PC-3 (cell line): ENCODE measurements at places on chromosomes 3 and 15.

DNA sequence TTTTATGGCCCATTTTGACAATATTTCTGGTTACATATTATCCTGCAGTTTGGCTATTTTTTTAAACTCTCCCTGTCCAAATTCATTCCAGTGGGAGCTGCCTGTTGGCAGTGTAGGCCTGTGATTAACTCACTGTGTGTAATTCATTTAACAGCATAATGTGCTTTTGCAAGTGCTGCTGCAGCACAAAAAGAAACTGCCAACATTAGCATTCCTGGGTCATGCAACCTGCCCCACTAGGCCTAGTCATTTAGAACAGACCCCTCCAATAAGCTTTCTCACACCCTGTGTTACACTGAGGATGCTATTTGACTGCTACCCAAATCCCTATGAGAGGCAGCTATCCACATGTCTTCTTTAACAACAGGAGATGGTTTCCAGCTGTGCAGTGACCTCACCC is 251.2 kb upstream of the UBE2E2 start:
- DNase-seq: no peak

GRCh38 chr15:100788418-100789105 is 91.1 kb upstream of the ALDH1A3 start:
- DNase-seq: no peak

DNA sequence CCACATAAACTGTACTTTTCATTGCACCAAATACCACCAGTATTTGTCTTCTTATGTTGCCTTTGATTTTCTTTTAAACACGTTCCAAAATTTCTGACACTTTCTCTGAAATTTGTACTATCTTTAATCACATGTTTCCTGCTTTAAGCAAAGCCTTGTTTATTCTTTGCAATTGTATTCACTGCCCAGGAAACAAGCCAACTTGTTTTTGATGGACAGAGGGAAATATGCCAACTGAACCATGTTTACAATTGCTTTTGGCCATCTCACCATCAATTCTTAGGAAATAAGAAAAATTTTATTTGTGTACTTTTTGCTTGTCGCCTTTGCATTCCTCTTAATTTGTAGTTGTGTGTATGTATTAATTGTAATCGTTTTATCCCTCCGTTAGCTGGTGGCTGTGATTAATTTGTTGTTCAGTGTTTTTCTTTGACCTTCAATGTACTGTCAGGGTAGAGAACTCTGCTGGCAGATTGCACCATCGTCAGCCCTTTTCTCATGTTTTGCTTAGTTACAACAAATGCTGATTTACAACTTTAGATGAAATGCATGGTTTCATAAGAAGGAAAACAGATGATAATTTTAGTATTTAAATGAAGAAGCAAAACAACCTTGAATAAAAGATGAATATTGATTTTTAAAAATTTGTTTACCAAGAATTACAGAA is 19.4 kb upstream of the FEZF2 start:
- no peak for DNase-seq

- DNase-seq: no peak
These were observed 79.5 kb upstream of the BLM start for GRCh38 chr15:90637693-90638092.

- DNase-seq: no peak
These were observed 187.1 kb downstream of the ITPR1 start for GRCh38 chr3:4680227-4680691.

DNA sequence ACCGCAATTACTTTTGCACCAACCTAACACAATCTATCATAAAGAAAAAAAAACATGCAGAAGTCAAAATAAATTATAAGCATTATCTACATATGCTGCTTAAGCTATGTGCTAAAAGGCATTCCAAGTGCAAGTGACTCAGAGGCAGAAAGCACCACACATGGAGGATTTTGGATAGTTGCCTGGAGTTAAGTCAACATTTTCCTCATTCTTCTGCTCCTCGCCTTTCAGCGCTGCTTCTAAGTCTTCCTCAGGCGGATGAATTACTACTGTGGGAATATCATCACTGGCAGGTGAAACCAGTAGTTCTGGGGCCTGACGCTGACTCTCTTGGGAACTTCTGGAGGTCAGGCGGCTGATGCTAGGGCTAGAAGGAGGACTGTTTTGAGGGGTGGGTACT is 53.1 kb downstream of the SLC4A7 start:
- peak; percentile 98 for DNase-seq

DNA sequence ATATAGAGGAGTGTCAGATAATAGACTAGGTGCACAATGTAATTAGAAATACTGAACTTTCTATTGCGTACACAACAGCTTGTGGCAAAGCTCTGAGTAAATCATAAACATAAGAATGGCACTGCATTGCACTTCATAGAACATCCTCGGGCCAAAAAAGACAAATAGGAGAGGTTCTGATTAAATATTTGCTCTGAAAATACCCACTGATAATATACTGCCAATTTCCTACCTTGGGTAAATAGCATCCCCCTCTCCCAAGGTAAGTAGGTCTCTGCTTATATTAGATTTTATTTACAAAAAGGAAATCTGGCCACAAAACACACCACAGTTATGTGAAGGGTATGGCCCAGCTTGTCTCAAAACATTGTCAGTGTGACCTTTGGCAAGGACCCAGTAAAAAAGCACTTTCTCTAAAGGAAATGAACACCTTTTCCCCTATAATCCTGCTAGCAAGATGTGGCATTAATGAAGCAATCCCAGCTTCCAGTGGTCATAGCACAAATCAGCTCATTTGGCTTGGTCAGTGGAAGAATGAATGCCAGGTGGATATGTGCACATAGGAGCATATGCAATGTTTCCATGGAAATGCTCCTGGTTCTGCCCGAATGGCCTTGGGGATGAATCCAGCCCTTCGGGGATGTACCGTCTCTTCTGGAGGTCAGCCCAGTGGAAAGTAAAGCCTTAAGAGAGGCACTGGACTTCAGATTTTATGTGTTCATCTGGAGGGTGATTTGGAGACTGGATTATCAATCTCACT is 315.9 kb downstream of the LSAMP start:
- DNase-seq: peak; percentile 48

GRCh38 chr3:117305681-117306080 is 596.1 kb downstream of the TUSC7 start:
- no peak for DNase-seq

GRCh38 chr15:32919749-32920414 is 202.1 kb downstream of the GREM1 start:
- no peak for DNase-seq

DNA sequence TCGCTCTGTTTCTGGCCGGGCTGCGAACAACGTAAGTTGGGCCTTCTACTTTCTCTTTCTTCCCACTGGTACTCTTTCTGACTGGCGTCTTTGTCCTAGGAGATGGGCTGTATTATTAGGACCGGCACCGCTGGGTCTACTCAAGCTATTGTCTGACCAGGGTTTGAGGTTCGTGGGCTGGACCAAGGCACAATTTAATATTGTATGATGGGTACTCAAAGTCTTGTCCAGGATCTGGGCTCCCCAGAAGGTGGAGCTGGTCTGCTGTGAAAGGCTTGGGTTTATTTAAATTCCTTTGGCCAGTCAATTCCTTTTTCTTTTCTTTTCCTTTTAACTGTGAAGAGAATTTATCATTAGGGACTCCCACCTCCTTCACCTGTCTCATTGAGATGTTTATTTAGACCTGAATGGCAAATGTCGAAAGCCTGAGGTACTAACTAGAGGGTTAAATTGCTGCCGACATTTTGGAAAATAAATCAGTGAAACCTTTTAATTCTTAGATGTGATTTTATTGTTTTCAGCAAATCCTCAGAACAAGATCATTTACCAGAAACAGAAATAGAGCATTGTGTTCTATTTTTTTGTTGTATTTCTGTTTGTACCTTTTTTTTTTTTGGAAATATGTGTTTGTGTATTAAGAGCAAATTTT is 410 bp downstream of the LRRC49 start:
- peak; percentile 56 for DNase-seq

GRCh38 chr3:52061121-52061910 is 4.9 kb upstream of the DUSP7 start:
- DNase-seq: no peak

GRCh38 chr15:98983334-98983733 is 24.3 kb downstream of the PGPEP1L start:
- peak; percentile 77 for DNase-seq

GRCh38 chr15:77974098-77974414 is 103.5 kb downstream of the TBC1D2B start:
- no peak for DNase-seq

GRCh38 chr3:123660141-123660675 is 75.4 kb upstream of the HACD2 start:
- DNase-seq: no peak

- DNase-seq: no peak
These were observed 223.5 kb upstream of the PROK2 start for GRCh38 chr3:72008226-72008996.

DNA sequence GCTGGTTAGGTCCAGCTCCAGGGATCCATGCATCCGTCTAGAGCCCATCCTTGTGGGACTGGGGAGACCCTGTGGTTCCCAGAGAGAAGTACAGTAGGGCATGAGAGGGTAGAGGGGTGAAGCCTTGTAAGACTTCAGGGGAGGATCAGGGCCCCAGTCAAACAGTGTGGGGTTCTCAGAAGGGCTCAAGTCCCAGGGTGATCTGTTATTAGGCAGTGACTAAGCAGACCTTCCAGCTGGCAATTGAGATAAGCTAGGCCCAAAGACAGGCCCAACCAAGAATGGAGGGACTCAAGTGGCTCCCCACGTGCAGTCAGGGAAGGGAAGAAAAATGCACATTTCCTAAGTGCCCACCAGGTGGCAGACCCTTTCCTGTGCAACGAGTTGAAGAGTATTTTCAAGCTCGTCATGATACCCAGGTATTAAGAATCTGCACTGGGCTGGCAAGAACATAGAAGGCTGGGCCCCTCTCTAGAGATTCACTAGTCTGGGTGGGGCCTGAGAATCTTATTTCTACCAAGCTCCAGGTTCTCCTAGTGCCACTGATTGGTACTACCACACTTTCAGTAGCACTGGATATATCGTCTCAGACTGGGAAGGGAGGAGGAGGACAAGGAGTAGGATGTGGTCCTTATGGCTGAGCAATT is 240.8 kb downstream of the NR1D2 start:
- peak; percentile 81 for DNase-seq

GRCh38 chr3:194688200-194688740 is 2.6 kb downstream of the FAM43A start:
- peak; percentile 33 for DNase-seq

DNA sequence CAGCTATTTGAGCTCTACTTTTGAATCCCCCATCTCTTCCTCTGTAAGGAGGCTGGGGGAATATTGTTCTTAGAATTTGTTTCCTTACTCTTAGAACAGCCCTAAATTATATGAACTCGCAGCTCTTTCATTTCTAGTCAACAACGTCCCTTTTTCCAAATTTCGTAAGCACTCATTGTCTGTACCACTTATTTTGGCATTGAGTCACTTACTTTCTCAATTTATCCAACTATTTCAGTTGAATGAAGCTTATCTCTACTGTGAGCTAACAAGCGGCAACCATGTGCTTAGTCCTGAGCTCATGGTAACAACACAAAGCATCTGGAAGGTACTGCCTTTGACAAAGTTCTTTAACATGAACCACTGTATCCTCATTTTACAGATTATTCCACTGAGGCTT is 191.1 kb downstream of the GREM1 start:
- DNase-seq: no peak

- no peak for DNase-seq
These were observed 235.8 kb downstream of the SUCLG2 start for GRCh38 chr3:67418426-67419217.

GRCh38 chr3:5014391-5014790 is 35.2 kb downstream of the BHLHE40 start:
- DNase-seq: no peak

DNA sequence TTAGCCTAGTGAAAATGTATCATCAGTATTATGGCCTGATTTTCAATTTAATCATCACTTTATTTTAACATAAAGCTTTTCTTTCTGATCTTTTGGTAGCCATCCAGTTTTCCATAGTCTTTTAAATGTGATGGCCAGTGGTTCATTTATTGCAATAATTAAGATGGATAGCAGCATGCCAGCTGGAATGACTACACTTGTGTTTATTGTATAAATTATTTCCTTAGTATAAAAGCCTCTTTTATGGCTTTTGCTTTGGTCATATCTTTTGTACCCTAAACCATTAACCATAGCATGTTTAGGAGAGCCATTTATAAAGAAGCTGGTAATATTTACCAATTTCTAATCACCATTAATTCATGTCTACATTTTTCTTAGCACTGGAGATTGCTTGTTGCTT is 31.7 kb downstream of the ALCAM start:
- peak; percentile 26 for DNase-seq

DNA sequence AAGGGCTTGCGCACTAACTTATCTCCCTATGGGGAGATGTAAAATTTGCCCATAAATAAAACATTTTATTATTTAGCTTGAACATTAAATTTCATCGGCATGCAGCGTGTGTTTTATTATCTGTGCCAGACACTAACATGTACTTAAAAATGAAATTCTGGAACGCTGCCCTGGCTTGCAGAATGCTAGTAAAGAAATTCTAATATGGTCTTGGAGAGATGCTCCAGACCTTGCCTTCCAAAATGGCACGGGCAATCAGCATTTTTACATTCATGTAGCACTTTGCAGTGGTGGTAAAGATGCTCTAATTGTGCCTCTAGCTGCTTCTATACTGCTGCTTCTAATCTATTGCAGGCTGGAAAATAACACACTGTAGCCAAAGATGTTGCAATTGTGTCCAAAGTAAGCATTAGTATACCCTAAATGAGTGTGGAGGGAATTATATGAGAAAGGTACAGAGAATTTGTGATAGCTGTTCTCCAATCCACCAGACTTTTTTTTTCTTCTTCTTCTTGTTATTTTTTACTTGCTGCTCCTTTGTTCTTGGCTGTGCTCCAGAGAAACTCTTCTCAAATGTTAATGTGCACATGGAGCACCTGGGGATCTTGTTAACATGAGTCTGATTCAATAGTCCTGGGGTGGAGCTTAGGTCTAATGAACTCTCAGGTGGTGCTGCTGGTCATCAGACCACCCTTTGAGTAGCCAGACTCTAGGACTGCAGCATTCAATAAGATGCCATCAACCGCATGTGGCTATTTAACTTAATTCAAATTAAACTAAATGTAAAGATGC is 47.3 kb downstream of the CRABP1 start:
- no peak for DNase-seq

DNA sequence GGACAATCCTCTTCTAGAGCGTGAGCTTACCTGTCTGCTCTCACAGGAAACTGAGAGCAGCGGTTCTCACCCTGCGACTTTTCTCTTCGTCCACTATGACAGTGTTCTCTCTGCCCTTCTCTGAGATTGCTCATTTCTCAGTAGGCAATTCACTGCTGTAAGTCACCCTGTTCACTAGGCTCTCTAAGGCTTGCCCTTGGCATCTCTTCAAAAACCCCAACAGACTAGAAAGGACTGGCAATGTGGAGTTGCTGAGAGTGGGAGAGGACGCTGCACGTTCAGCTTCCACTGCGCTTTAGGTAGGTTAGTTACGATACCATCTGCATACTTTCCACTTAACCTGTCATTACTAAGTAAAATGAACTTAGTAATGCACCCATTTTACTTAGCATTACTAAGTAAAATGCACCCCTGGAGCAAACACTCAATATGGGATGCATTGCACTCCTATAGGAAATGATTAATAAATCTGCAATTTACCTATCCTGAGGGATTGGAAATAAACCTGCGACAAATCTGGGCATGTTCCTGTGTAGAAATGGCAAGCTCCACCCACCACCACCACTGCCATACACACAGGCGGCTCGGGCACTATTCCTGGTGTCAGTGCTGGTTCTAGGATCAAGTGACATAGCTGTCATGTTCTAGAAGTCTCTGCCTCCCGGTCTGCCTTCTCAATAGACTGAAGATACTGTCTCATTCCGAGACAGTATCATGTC is 21.4 kb downstream of the XPC start:
- DNase-seq: no peak

- no peak for DNase-seq
These were observed 46.2 kb downstream of the TRIM69 start for GRCh38 chr15:44782516-44782915.

- DNase-seq: no peak
These were observed 59.5 kb upstream of the NDUFB4 start for GRCh38 chr3:120536642-120537041.
